Calu3 (cell line): ENCODE measurements at places on chromosomes 6 and 20. TPM values are rescaled to one million over a fixed set of nuclear protein-coding genes. Genes with fewer than 3 reads are reported as not detected.

GRCh38 chr20:25507385-25508082, 77.8 kb downstream of the NINL start:
- DNase-seq = no peak

- no peak for DNase-seq
Observed at GRCh38 chr6:38187325-38187724, 367.8 kb downstream of the ZFAND3 start.

DNA sequence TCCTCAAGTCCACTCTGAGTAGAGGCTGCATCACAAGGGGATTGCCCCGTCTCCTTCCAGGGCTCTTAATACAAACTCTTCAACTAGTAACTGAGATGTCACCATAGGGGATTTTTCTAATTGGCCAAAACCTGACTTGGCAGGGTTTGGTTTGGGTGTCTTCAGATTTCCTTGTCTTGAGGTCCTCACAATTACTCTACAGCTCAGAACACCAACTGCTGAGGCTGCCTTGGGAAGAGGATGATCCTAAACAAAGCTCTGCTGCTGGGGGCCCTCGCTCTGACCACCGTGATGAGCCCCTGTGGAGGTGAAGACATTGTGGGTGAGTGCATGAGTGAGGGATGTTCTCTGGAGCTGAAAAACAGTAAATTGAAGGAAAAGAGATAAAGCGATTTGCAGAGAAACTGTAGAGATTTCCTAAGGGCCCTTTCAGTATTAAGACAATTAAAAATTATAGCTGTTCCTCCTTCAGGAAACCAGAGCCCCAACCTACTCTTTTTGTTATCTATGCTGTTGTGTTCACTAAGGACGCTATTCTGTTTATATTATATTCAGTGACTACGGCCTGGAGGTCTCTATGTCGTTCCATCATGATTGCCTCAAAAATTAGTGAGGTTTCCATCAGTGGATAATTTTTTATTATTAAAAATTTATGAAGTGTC, at the start of gene HLA-DQA1:
TSS of gene HLA-DQA1 (plus strand) at position 188 of the 662 bp plus-strand sequence. CDS start at position 241, 53 bp downstream.
- DNase-seq = no peak

IL17A gene
- not detected in 2 replicates for total RNA-seq
